Activated CD8-positive, alpha-beta memory T cell treated with anti-CD3 and anti-CD28 coated beads for 1 hour (primary cell): ENCODE measurements at places on chromosomes 3 and 15.

- DNase-seq = no peak
Measured at GRCh38 chr3:129132097-129132866, 10.7 kb upstream of the RAB43 start.

DNA sequence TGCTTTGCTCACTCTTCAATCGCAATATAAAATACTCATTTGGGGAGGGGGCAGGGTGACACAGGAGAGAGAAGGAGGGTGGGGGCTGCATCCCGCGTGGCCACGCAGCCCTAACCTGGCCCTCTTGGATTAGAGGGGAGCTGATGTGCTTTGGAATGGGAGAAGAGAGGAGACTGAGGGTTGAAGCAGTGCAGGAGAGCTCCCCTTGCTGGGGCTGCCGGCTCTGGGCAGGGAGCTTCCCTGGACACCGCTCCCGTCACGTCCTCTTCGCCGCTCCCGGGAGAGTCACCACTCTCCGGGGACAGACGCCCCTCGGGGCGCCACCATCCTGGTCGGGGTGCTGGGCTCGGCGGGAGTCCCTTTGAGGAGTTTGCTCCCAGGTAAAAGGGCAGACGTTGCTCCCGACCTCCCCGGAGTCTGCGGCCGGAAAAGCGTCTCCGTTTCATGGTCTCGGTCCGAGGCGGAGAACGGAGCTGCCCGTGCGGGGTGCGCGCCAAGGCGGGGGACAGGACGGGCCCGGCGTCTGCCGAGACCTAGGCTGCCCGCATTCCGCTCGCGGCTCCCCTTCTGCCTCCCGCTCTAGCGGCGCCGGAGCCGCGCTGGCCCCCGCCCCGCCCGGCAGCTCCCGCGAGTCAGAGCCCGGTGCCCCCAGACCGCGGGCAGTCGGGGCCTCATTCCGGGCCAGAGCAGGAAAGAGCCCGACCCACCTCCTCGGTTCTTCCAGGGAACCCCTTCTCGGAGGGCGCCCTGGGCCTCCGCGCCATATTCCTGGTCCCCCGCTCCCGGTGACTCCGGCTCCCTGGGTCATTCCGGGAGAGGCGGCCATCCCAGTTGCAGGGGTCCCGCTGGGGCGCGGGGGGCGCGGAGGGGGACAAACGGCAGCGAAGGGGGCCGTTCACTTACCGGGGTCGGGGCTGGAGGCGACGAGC lies 603 bp downstream of the SLC7A14 start:
- DNase-seq = no peak

GRCh38 chr3:71901645-71902044 lies 116.7 kb upstream of the PROK2 start:
- DNase-seq = no peak

GRCh38 chr3:72340056-72340455 lies 508.2 kb downstream of the SHQ1 start:
- DNase-seq = no peak

- no peak for DNase-seq
Measured at GRCh38 chr3:190608850-190609589, 95.1 kb downstream of the IL1RAP start.

- no peak for DNase-seq
Measured at GRCh38 chr3:141828890-141829289, 47.6 kb upstream of the ATP1B3 start.

GRCh38 chr3:141647562-141647915 lies 90.6 kb upstream of the RNF7 start:
- DNase-seq = no peak

DNA sequence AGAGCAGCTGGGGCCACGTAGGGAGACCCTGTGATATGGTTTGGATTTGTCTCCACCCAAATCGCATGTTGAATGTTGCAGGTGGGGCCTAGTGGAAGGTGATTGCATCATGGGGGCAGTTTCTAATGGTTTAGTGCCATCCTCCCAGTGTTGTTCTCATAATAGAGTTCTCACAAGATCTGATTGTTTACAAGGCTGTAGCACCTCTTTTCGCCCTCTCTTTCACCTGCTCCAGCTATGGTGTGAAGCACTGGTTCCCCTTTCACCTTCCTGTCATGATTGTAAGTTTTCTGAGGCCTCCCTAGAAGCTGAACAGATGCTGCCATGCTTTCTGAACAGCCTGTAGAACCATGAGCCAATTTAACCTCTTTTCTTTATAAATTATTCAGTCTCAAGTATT lies 198.9 kb upstream of the CBLB start:
- no peak for DNase-seq

- no peak for DNase-seq
Measured at GRCh38 chr3:112303764-112304325, 9.8 kb upstream of the SLC9C1 start.

DNA sequence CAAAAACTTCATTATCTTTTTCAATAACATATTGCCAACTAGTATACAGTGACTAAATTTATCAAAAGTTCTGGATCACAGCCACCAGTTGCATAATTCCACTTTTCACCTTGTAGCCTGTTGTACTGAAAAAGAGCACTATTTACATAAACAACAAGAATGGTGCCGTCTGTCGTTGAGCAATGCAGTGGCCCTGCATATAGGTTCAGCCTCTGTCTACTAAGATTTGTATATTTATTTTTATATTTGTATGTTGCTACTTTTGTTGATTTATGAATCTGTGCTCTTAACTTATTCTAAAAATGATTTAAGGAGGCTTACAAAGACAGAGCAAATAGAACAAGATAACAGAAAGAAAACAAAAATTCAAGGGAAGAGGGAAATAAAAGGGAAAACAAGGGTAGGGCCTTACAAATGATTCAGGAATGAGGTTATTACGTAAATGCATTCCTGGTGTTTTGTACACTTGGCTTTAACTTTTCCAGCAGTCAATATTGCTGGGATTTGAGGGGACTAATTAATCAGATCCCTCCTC lies 257.6 kb upstream of the STT3B start:
- DNase-seq = no peak

- no peak for DNase-seq
Measured at GRCh38 chr3:183879243-183879642, 5.4 kb downstream of the PARL start.

DNA sequence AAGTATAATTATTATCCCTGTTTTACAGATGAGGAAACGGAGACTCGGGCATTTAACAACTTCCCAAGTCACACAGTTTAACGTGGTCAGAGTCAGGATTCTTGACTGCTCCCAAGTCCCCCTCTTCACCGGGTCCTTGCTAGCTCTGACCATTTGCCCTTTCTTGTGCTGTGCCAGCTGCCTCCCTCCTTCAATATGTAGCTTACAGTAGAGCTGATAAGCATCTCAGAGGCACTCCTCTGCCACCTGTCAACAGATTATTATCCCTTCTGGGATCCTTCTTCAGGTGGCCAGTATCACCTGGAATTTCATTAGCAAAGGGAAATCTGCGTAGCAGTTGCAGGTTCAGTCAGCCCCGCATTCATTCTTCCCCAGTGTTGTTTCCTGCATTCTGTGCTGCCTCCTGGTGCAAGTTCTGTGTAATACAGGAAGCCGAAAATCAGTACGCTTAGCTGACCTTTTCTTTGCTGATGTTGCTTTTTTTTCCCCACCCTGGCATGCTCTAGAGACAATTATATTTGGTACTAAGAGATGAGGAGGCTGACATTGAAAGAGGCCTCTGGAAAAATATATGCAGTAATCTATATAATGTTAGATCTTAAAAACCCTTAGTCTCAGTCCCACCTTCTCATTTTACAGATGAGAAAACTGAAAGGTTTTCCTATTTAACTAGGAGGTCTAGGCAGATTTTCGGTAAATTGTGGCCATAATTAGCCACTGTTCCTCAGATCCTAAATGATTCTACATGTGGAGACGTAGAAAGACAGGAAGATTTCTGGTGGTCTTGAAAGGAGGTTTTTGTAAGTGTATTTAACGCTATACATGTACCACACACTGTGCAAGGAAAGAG lies 24.8 kb downstream of the TMOD2 start:
- DNase-seq = no peak

GRCh38 chr15:26115229-26115943 lies 252.3 kb upstream of the ATP10A start:
- DNase-seq = no peak

DNA sequence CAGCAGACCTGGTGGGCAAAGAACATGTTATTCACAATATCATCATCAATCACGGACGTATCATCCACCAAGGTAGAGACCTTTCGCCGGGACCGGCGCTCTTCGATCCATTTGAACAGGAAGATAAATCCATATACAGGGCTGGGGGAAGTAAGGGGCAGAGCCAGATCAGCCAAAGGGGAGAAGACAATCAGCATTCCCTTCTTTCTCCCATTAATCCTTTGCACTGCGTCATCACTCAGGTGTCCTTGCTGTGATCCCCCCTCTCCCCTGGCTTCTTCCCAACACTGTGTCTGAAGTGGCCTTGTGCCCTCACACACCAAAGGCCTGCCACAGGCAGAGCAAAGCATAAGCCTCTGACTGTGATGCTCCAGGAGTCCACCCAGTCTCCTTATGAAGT lies 36.4 kb downstream of the SEMA3G start:
- no peak for DNase-seq

GRCh38 chr3:52524258-52524751 lies 9.4 kb downstream of the NT5DC2 start:
- DNase-seq = no peak

GRCh38 chr3:13718436-13718835 lies 161.4 kb downstream of the WNT7A start:
- no peak for DNase-seq

DNA sequence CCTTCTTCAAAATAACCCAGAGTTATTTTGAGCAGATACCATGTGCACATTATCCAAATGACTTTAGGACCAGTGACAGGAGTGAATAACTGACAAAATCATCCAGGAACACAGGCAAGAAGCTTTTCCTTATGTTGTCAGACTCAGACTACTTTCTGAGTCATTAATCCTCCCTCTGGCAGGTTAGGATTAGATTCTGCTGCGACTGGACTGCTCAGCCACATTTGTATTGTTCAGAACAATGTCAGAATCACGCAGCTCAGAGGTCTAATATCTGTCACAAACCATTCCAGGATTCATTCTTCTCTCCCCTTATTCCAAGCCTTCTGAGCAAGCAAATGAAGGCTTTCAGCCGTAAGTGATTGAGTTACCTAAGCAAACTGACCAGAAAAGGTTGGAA lies 34.8 kb upstream of the FAM174B start:
- no peak for DNase-seq

DNA sequence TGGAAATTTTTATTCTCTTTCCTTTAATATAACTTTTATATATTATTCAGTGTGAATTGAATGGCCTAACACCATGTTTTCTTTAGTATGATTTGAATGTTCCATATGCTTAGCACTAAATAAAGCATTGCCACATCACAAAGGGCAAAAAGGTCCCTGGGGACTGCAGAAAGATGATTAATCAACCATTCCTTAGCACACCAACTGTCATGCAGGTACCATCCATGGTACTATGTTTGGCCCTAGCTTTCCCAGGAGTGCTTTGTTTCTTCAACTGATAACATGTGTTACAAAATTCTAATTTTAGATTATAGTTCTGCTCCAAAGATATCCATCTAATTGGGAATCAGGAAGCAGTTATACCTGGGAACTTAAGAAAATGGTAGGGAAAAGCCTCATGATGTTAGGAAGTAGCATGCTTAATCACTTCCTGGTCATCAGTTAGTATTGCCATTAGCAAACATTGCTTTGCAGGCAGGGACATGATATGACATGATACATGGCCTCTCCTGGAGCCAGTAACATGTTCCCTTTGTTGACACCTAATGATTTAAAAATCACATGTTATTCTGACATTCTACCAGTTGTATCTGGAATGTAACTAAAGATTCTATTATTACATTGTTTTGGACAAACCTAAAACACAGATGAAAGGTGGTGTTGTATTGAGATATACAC lies 712.6 kb upstream of the GBE1 start:
- no peak for DNase-seq

DNA sequence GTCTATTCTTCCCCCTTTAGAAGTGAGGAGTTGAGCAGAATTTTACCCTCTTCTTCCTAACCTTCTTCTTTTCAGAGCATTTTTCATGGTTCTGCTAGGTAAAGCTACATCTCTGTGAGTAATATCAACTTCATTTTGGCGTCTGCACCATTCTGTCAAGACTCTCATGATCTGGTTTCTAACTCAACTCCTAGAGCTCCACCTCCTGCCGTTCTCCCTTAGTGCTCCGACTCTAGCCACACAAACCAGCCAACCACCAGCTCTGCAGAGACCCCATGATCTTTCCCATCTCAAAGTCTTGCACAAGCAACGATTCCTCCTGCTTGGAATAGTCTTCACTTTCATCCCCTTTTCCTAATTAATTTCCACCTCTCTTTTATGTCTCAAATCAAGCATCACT lies 193.9 kb upstream of the TMC3 start:
- DNase-seq = no peak

DNA sequence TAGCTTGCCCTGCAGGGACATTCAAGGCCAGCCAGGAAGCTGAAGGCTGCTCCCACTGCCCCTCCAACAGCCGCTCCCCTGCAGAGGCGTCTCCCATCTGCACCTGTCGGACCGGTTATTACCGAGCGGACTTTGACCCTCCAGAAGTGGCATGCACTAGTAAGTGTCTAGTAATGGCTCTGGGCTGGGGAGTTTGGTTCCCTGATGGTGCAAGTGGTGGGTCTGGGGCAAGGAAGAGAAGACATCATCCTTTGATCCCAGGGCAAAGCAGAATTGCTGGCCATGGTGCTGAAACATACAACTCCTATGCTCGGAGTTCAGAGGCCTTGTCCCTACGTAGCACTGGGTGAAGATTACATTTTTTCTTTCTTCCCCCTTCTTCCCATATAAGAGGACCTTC lies 311.4 kb downstream of the EPHB1 start:
- no peak for DNase-seq

DNA sequence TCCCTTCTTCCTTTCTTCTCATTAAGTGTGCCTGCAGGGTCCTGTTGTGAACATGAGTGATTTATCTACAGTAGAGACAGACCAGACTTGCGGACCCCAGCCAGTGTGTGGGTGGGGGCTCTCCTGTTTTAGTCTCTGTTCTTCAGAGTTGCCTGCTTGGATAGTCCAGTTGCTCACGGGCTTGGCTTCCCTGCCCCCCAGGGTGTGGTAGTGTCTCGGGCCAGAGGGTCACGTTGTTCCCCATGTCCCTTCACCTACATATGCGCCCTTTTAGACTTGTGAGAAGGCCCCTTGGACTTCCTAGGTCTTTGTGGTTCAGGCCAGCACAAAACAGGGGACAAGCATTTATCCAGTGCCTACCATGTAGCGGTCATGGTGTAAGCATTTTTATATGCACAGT lies 85.8 kb downstream of the AAGAB start:
- no peak for DNase-seq

GRCh38 chr3:550471-550870 lies 353.9 kb downstream of the CHL1 start:
- DNase-seq = no peak

DNA sequence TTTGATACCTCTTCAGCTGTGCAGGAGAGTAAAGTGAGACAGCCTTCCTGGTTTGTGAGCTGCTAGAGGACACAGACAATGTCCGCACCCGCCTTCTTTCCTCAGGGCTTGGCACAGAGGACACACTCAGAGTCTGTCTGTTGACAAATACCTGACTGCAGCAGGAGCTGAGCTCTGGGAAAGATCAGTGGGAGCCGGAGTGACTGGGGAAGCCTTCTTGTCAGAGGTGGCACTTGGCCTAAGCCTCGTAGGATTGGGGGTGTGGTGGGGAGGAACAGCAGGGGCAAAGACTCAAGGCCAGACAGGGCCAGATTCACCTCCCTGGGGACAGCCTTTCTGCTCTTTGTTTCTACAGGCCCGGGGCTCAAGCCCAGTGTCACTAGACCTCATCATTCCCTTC lies 3.3 kb upstream of the IL17RC start:
- DNase-seq = no peak

- DNase-seq = no peak
Measured at GRCh38 chr15:87732976-87733375, 523.6 kb downstream of the NTRK3 start.

- DNase-seq = no peak
Measured at GRCh38 chr15:75649848-75650247, 2.1 kb downstream of the SNX33 start.

GRCh38 chr15:28079313-28079969 lies 19.7 kb downstream of the OCA2 start:
- no peak for DNase-seq
